NCI-H1092 treated with DMSO at 0.1 percent for 48 hours (cell line): ENCODE measurements at places on chromosomes 7 and 10.

- no peak for DNase-seq
Observed at GRCh38 chr7:41222746-41223145, 480.1 kb downstream of the INHBA start.

GRCh38 chr10:76089556-76090180, 658.2 kb downstream of the LRMDA start:
- DNase-seq: no peak

DNA sequence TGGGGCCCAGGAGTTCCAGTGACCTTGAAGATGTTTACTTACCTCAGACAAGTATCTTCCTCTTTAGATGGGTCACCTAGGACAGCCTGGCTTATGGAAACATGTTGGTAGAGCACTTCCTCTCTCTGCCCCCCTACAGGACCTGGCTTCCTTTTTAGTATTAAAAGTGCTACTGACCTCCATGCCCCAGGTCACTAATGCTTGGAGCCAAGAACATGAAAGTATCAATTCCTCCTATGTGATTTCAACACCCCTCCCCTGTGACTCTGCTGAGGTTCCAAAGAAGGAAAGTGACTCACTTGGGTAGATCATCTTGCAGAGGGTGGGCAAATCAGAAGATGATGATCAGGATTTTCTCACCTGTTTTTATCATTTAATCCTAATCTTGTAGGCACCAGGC, 125.3 kb upstream of the CCDC6 start:
- DNase-seq: no peak

DNA sequence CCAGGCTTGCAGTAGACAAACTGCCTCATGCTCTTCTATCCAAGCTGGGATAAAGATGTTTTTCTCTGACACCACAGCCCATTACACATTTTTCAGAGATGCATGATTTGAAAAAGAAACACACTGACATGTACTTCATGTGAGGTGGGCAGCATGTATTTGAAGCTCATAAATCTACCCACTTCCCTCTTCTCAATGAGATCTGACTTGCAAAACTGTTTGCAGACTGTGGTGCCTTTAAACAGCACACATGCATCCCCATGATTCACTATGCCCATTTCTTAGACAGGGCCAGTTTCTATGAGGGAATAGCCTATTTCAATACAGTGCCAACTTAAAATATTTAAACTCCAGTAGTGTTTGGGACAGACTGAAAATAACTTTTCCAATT, 109.8 kb downstream of the GLI3 start:
- DNase-seq: no peak

DNA sequence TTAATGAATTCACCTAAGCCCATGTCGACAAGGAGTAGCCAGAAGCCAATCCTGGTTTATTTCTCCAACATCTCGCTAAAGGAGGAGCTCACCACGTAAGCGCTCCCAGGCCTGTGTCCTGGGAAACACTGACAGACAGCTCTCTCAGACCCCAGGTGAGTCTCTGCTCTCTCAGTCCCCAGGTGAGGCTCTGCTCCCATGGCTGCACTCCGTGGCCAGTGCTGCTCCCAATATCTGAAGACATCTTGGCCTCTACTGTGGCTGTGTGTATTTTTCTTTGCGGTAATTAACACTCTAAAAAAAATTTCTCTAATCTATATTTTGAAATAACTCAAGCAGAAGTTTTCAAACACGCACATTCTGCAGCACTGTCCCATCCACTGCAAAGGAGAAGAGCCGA, 564.5 kb downstream of the PTPRN2 start:
- DNase-seq: no peak
